ENCODE measurements at places on chromosomes 2 and 18.

- no peak for DNase-seq
Observed at GRCh38 chr18:11950824-11951223, 30.5 kb upstream of the IMPA2 start.

GRCh38 chr2:51628917-51629316, 597.0 kb upstream of the NRXN1 start:
- no peak for DNase-seq

DNA sequence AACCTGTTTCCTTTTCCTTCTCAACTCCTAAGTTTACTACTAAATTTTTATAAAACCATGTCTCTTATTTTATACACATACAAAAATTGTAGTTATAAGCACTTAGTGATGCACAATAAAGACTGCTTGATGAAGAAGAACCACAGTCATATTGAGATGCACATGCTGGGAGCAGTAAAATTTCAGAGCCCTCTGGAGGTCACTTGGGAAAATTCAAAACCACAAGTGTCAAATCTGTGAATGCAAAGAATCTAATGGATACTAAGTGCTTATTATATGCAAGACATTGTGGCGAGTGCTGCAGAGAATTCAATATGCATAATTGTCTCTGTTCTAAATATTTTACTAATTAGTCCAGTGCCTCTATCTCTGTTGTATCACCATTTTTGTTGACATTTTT, 180.5 kb downstream of the VWC2L start:
- DNase-seq, result no peak

DNA sequence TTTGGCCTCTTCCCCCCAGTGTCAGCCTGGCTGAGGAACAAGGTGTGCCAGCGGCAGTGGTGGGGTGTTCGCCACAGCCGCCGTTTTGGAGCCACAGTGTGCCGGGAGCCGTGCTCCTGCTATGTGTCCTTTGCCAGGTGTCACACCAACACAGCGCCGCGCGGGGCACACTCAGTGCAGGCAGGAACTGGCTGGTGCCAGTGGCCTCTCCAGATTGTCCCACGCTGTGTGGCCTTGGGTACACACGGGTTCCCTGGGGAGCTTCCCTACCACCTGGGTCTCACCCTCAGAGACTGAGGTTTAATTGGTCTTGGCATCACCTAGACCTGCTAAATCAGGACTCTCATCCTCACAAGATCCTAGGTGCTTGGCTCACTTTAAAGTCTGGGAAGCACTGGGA, 171.6 kb downstream of the LDLRAD4 start:
- no peak for DNase-seq

GRCh38 chr2:224769489-224769888, 53.3 kb upstream of the CCDC195 start:
- DNase-seq, result no peak

- DNase-seq, result no peak
Observed at GRCh38 chr2:207316906-207317305, 151.2 kb upstream of the KLF7 start.

DNA sequence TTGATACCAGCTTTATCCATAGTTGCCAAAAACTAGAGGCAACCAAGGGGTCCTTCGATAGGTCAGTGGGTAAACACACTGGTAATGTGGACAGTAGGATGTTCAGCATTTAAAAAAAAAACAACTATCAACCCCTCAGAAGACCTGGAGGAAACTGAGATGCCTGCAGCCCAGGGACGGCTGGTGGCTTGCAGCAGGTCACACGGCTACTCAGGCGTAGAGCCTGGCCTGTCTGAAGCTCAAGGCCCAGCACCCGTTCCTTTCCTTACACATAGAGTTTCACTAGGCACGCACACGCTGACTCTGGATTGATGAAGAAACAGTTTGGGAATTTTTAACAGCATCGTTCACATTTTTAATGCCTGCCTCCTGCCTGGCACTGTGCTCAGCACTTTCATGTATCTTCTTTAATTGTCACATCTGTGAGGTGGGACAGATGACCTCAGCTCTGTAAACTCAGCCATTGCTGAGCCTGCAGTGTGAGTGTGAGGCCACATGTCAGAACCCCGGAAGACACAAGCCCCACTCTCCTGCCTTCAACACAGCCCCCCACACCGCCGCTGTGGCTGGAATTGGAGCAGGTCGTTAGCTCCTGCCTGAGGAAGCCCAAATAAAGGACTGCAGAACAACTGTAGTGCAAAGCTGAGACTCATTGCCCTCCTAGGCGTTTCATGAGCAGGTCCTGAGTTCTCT, 40.7 kb downstream of the TRAPPC12 start:
- DNase-seq, result no peak

GRCh38 chr2:168327328-168327727, 79.9 kb upstream of the STK39 start:
- DNase-seq, result no peak

GRCh38 chr2:229050133-229050532, 221.0 kb downstream of the PID1 start:
- DNase-seq, result no peak

GRCh38 chr2:234712421-234712935, 215.6 kb upstream of the ARL4C start:
- no peak for DNase-seq

- DNase-seq, result no peak
Observed at GRCh38 chr2:233094614-233095013, 34.5 kb downstream of the INPP5D start.

- no peak for DNase-seq
Observed at GRCh38 chr2:150046810-150047209, 440.7 kb downstream of the RND3 start.

DNA sequence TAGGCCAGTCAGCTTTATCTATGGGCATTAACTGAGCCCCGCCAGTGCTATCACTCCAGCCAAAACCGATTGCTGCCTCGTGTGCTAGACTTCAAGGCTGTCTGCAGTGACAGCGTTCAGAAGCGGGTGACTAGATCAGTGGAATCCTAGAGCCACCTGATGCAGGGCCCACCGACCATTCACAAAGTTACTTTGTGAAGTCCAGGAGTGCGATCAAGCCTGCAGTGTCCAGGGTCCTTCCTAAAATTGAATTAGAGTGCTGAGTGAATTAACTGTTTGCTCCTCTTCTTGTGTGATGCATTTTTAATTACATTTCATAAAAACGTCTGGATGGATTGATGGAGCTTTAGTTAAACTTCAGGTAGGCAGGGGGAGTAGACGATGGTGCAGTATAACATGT, 13.9 kb downstream of the PCARE start:
- DNase-seq, result no peak

DNA sequence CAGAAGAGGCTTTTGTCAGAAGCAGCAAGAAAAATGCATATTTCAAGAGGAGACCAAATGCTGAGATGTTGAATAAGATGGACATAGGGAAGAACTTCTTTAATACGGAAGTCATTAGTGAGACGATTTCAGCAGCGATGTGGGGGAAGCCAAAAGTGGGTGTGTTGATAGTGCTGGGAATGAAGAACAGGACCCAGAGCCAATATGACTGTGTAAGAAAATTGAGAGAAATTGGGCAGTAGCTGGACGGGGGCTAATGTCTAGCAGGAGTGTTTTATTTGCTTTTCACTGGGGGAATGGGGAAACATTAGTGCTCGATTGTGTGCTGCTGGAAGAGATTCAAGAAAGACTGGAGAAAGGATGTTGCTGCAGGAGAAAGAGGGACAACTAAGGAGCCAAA, 788.7 kb upstream of the KLHL29 start:
- DNase-seq, result no peak

GRCh38 chr18:62336618-62337017, 11.5 kb downstream of the TNFRSF11A start:
- DNase-seq, result no peak

GRCh38 chr18:22337306-22337705, 80.4 kb downstream of the CTAGE1 start:
- DNase-seq, result no peak

DNA sequence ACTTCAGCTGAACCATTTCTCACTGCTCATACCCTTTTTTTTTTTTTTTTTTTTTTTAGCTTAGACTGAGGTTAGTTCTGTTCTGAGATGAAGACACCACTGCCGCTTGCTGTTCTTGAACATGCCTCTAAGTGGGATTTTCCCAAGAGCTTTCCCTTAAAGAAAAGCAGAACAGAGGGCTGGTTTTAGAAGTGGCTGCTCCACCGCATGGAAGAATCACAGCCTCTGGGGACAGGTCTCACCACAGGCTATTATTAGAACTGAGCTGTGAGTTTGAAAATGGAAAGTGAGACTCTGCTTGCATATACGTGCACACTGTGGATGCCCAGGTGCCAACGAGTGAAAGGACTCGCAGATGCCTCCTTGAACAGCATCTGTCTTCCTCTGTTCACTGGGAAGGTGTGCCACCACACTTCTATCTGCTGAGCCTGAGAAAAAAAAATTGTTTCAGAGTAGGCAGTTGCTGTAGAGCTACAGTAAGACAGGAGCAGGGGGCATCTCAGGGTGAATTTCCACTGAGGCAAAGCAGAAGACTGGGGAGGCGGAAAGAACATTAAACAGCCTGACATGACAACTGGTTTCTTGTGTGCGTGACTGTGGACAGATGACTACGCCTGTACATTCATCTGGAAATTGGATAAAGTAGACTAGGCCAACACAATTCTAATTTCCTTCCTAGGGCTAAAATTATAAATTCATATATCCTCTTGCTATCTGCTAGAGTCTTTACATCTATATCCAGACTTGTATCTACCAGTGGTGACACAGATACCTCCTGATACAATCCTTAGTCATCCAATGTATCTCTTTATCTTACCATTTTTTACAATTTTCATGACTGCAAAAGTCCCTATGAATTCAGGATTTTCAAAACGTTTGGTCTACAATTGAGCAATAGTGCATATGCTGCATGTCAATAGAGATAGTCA, 1045.7 kb upstream of the CELF4 start:
- no peak for DNase-seq

DNA sequence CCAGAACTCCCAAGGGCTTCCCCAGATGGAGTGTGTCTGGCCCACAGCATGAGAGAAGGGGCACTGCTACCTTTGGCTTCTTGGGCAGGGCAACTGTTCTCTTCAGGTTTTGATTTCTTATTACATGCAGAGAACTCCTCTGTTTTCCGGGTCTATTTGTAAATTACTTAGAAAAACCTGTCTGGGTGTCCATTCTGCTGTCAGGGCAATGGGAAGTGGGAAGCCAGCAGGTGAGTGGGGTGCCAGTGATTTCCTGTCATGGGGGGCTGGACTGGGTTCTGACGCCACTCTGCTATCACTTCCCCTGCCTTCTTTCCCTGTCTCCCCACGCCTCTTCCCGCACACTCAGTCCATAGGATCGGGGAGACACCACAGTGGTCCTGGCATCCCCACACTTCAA, 58.0 kb upstream of the LGALSL start:
- DNase-seq, result no peak

DNA sequence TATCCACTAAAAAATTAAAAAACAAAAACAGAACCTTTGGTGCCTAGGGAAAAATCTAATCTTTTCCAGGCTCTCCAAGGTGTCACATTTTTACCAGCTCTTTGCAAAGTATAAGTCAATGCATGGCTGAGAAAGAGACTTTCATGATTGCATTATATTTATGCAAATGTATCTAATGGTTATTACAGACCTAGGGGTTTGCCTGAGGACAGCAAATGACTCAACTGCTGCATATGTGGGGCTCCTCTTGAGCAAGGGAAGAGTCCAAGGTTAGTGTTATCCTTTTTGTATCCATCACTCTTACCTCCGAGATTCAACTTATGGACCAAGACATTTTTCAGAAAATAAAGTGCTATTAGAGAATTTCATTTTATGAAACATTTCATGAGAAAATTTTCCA, 33.9 kb upstream of the RMP24 start:
- no peak for DNase-seq

- no peak for DNase-seq
Observed at GRCh38 chr2:170492010-170492409, 223.1 kb upstream of the SP5 start.

GRCh38 chr18:4511166-4511565, 56.1 kb upstream of the DLGAP1 start:
- DNase-seq, result no peak

GRCh38 chr2:194020155-194020554, 1636.9 kb upstream of the SLC39A10 start:
- DNase-seq, result no peak

DNA sequence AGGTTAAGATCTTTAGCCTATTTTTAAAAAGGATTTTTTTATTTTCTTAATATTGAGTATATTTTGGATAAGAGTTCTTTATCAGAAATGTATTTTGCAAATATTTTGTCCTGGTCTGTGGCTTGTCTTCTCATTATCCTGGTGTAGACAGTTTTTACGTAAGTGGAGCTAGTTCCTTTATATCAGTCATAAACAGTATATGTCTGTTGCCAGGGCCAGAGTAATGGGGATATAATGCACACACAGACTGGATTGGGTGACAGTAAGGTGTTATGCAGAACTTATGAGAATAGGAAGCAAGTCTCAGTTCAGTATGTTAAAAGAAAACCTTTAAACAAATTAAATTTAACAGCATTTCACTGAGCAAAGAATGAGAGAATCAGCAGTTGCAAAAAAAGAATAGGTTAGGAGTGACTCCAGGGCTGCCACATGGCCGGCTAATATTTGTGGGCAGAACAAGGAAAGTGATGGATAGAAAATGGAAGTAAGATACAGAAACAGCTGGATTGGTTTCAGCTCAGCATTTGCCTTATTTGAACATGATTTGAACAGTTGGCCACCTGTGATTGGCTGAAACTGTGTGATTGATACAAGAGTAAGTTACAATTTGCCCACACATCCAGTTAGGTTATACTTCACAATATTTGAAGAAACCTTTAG, 61.1 kb upstream of the ZNG1B start:
- no peak for DNase-seq

DNA sequence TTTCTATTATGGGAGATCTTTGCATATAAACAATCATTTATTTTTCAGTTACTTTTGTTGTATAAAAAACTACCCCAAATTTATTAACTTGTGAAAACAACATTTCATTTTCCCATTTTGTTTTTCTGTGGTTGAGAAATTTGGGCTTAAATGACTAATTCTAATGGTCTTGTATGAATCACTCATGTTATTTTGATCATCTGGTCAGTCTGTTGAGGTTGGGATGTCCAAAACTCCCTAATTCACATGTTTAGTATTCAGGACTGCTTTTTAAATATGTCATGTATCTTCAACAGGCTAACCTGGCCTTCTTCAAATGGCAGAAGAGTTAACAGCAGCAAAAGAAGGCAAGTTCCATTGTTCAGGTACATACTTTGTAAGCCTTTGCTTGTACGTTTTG, 788.1 kb downstream of the TRIB2 start:
- DNase-seq, result no peak

- no peak for DNase-seq
Observed at GRCh38 chr2:56287508-56287907, 103.7 kb downstream of the CCDC85A start.

DNA sequence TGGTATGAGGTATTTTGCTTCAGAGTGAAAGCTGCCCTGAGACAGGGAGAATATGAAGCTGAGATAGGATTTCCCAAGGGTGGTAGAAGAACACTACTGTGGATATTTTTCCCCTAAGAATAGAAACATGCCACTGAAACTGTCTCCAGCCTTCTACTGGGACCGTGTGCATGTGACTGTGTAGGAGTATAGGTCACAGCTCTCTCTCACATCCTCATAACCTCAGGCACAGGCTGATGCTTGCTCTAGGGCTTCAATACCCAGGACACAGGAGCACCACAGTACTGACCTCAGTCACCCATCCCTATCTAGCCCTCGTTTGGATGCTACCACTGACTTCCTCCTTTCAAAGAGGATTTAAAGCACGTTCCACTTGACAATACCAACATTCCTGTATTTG, 67.2 kb downstream of the REV1 start:
- no peak for DNase-seq
